Posterior cingulate gyrus (tissue), 11 donors: ENCODE measurements at places on chromosomes 5 and 9.

DNA sequence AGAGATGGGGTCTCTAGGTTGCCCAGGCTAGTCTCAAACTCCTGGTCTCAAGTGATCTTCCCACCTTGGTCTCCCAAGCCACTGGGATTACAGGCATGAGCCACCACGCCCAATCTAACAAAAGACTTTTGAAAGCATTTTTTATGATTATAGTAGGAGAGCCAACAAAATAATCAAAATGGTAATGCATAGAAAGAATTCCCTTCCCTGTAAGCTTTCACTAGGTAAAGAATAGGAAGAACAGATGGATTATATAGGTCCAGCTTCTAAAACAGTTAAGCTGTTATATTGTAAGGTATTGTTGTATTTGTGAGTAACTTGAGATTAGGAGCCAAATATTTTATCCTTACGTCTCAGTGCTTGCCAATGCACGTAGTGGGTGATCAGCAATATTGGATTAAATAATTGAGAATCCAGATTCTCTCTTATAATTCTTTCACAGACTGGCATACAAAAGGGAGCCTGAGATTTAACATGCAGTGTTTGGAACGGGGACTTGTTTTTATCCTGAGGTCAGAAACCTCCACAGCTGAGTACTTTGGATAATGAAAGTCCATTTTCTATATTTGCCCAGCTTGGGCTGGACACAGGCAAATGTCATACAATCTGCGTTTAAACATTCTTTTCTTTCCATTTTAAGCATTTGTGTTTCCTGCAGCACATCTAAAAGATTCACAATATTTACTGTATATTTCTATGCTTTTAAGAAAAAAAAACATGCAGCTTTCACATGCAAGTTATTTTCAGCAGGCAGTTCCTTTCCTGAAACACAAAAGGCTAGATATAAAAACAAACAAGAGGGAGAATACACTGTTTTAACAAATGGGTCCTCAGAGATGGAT is 238.4 kb downstream of the ARRDC3 start:
- no peak for DNase-seq

GRCh38 chr9:117860849-117861248 is 156.6 kb downstream of the TLR4 start:
- DNase-seq = no peak

DNA sequence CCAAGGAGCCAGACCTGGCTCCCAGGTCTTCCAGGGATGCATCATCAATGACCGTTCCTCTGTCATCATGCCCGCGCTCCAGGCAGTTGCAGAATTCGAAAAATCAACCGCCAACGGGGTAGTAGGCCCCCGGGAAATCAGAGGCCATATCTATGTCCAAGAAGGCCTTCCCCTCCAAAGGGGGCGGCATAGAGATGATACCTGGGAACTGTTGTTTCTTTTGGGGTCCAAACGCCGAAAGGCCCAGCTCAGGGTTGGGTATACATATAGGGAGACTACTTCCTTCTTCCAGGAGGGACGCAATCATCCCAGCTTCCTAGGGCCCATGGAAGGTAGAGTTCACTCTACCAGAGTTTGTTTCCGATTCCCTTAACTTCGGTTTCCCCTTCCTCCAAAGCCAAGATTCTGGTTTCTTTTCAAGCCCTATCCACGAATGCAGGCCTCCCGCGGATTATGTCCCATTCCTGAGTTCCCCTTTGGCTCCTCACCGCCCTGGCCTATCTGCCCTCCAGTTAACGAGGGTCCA is 754 bp downstream of the DCAF12 start:
- no peak for DNase-seq

DNA sequence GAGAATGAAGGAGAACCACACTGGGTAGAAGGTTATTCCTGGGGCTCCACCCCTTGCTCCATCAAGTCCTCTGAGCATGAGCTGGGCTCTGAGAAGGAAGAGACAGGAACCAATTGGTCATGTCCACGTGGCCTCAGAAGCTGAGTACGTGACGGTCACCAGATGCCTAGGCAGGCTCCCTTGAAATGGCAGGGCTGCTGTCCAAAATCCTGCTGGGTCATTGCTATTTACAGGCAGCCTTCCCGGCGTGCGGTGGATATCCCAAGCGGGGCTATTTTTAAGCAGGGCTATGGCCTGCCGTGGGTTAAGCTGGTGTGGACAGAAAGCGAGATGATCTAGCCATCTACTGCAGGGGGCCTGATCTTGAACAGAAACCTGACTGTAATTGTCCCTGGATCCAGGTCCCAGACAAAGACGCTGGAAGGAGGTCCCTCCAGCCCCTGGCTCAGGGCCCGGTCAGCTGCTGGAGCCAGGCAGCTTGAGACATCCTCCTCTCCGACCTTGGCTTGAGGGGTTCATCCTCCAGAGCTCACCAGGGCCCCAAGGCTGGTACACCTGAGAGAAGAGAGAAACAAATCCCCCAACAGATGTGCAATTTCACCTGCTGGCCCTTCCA is 550 bp upstream of the CKMT2 start:
- DNase-seq = no peak

- DNase-seq = no peak
These were observed 17.2 kb downstream of the S100Z start for GRCh38 chr5:76867038-76867437.

- no peak for DNase-seq
These were observed 27.4 kb downstream of the QRFP start for GRCh38 chr9:130869250-130869649.

DNA sequence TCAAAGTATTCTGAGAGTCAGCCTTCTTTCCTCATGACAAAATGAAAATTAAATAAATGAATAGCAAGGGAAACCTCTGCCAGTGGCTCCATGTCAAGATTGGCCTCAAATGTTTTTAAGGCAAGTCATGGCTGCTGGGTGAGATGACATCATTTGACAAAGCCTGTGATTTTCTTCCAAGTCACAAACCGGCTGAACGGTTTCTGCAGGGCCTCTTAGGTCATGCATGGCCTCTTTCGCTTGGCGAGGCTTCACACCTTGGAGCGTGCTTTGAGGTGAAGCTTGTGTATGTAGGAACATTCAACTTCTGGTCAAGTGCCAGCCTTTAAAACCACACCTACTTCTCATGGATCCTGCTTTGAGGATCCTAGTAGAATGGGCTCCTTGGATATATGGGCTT is 161.0 kb upstream of the ZNF618 start:
- DNase-seq = no peak

DNA sequence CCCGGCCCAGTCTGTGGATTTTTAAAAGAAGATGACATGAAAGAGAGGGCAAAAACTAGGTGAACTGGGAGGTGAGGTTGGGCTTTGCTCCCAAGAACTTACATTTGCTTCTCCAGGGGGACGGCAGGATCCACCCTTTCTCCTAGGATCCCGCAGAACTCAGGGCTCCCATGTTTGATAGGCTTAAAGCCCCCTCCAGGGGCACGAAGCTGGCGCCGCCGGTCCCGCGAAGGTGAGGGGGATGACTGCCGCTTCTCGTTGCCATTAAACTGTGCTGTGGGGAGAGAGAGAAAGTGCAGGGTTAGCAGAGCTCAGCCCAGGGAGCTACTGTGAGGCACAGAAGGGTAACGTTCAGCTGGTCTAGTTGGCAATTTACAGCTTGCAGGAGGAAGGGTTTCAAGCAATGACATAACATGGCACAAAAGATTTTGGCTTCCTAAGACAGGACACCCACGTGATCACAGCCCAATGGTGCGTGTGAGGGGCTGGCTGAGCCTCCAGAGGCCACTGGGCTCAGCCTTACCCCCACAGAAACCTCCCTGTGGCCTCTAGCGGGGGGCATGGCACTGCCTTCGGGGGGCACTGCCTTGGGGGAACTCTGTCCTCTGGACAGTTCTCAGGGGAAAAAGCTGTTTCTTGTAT is 52.0 kb upstream of the SLC25A51 start:
- no peak for DNase-seq

- DNase-seq = no peak
These were observed 19.7 kb downstream of the PTTG1 start for GRCh38 chr5:160441311-160441781.

GRCh38 chr5:13251623-13252376 is 692.7 kb downstream of the DNAH5 start:
- no peak for DNase-seq

- DNase-seq = no peak
These were observed 155.2 kb downstream of the BAAT start for GRCh38 chr9:101229606-101230005.

GRCh38 chr9:131255676-131256197 is 20.6 kb downstream of the FAM78A start:
- DNase-seq = peak; percentile 46

- no peak for DNase-seq
These were observed 169.2 kb upstream of the MVB12B start for GRCh38 chr9:126157423-126157822.

DNA sequence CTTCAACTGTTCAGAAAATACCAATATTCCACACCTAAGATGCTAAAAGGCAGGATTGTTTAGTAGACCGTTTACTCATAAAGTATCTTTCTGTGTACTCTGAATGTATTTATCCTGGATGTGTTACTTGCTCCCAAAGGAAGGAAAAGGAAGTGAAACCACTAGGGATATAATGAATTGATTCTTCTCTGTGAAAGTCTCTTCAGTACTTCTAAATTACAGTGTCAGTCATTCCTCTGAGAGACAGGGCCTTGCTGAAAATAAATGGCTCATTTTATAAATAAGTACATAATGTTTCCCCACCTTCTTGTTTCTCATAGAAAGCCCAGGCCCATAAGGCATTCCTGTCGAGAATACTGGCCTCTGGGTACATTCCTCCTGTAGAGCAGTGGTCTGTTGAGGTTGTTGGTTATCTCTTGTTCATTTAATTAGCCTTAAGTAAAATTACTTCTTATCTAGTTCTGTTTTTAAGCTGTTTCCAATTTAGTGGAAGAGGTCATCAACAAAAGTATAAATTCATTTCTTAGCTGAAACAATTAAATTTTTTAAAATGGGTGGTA is 1.6 kb downstream of the HAPLN1 start:
- no peak for DNase-seq

DNA sequence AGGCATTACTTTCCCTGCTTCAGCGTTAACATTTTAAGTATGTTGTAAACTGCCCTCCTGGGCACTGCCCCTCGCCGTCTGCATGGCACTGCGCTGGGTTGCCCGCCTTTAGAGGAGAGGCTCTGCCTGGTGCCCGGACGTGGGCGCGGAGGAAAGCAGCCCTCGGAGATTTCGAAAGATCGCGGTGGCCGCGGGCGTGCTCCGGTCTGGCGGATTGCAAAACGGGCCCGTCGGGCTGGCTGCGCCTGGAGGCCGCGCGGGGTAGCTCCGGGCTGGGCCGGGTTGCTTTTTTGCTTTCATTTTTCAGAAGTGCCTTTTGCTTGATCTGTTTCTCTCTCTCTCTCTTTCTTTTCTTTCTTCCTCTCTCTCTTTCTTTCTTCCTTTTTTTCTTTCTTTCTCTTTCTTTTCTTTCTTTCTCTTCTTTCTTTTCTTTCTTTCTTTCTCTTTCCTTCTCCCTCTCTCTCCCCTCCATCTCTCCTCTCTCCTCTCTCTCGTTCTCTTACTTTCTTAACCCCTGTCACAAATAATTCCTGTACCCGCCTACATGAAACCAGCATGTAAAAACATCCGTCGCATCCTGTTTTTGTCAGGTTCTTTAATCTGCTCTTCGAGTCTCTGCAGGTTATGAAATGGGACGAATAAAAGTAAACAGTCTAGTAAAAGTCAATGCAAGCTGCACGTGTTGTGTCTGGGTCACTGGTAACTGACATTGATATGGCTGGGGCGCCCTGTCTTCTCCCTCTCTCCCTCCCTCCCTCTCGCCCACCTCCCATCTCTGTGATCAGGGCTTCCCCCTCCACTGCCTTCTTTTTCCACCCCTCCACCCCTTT is 1.7 kb downstream of the FST start:
- DNase-seq = peak; percentile 38

DNA sequence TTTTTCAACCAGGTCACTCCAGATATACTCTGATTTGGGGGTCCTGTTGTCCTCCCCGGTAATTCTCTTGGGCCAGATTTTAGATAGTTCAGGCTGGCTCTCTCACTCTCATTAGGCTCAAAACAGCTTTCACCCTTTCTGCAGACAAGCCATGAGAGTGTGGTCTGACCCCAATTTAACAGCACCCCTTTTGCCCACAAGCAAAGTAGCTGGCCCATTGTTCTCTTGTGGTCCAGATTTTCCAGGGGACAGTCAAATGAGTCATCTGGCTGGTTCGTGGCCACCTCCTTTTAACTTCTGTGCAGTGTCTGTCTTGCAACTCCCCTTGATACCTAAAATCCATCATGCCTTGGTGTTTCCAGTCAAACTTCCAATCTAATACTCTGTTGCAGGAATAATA is 16.5 kb downstream of the BHMT2 start:
- DNase-seq = no peak

- DNase-seq = no peak
These were observed 13.2 kb upstream of the ERMP1 start for GRCh38 chr9:5846096-5846495.

DNA sequence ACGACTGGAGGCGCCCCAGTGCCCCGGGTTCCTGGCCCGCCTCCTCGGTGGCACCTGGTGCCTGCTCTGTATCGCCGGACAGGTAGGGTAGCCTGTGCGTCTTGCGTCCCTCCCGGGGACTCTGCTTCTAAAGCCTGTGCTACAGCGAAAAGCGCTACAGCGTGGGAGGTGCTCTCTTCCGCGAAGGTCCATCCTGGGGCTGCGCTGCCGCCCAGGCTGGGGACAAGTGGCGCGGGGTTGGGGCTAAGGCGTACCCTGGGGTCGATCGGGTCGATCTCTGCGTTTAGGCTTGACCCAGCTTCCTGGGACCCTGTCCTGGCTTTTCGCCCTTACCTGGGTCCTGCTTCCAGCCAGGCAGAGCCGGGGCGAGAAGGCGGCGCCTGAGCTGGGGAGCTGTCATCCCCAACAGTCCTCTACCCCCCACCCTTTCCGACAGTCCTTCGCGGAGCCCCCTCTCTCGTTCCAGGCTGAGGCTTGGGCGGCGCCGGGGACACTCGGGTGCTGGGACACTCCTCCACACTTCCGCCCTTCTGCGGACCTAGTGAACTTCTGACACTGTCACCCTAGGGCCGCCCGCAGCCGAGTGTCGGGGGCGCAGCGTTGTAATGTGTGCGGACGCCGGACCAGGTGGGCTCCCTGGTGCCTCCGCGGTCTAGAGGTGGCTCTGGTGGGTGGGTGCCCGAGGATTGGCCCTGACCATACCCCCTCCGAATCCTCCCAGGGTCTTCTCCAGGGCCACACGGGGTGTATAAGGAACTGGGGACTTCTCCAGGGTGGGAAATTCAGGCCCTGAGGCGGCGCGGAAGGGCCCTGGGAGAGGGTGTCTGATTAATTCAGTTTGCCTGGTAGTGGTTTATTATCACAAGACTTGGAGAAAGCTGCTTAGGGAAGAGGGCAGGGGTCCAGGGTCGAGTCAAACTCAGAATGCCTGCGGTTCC is 328.2 kb downstream of the SH3GL2 start:
- no peak for DNase-seq

DNA sequence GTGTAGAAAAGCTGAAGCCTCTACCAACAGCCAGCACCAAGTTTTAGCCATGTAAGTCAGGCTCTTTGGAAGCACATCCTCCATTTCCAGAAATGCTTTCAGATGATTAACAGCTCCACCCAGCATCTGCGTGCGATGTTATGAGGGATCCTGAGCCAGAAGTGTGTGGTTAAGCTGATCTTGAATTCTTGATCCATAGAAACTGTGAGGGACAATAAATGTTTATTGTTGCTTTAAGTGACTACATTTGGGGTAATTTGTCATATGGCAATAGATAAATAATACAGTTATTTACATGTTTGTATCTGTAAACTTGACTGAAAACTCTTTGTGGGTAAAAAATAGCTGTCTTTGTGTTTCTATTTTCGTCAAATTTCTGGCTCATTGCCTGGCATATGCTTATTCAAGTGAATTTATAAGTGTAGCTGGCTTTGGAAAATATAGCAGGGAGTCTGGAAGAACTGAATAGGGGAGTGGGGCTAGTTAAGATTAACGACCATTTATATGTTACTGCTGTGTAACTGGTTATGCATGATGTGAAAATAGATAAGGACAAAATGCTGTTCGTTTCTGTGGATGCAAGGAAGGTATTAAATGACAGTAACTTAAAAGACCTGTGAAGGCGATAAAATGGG is 234.1 kb downstream of the LRRC70 start:
- DNase-seq = no peak
